Esophagus squamous epithelium (tissue), 5 donors: ENCODE measurements at places on chromosomes 7 and 10.
A peak's percentile ranks its signal among the peaks of the same experiment; 100 is the strongest.

DNA sequence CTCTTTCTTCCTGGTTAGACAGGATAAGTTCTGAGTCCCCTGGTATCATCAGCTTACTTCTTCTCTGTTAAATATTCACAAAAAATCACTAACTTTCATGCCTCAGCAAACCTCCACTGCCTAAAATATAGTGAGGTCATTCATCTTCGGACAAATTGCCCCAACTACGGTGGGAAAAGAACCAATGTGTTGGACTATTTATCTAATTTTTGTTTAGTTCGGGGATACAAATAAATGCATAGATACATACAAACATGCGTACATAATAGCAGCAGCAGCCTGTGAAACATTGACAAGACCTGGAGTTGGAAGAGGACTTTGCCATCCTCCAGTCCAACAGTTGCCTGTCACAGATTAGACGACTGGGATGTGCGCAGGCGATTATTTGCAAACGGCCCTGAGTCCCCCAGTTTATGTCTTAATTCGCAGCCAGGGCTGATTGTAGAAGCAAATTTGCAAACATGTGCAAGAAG lies 51.5 kb downstream of the EGFR start:
- DNase-seq = no peak

DNA sequence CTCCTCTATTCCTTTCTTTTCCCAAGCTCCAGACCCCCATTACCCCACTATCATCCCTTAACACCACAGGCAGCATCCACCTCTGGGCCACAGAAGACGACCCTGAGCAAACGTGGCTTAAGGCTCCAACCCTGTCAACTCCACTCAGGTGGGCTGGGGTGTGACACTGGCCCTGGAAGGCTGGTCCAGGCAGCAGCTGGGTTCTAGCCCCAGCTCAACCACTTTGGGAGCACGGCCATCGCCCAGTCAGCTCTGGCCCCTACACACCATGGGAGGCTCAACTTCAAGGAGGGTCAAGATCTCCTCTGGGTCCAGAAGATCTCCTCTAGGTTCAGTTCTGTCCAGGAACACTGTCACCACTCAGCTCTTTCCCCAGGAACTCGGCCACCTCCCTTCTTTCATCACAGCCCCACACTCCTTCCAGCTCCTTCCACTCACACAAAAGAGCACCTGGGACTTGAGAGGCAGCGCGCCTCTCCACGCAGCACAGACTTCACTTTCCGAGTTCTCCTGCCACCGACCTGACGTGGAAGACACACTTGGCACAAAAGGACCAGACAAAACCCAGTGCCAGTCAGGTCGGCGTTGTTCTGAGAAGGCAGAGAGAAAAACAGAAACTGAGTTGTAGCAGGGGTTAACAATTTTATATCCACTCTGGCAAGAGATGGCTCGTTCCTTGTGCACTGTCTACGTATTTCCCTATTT lies 84.1 kb downstream of the CTBP2 start:
- no peak for DNase-seq

- DNase-seq = peak; percentile 16
Observed at GRCh38 chr7:151110941-151111645, 24.8 kb downstream of the AGAP3 start.

GRCh38 chr7:20270867-20271266 lies 53.7 kb upstream of the MACC1 start:
- no peak for DNase-seq

GRCh38 chr7:1811850-1812508 lies 141.9 kb downstream of the ELFN1 start:
- DNase-seq = no peak

- no peak for DNase-seq
Observed at GRCh38 chr7:391961-392524, 102.1 kb downstream of the FOXL3 start.

DNA sequence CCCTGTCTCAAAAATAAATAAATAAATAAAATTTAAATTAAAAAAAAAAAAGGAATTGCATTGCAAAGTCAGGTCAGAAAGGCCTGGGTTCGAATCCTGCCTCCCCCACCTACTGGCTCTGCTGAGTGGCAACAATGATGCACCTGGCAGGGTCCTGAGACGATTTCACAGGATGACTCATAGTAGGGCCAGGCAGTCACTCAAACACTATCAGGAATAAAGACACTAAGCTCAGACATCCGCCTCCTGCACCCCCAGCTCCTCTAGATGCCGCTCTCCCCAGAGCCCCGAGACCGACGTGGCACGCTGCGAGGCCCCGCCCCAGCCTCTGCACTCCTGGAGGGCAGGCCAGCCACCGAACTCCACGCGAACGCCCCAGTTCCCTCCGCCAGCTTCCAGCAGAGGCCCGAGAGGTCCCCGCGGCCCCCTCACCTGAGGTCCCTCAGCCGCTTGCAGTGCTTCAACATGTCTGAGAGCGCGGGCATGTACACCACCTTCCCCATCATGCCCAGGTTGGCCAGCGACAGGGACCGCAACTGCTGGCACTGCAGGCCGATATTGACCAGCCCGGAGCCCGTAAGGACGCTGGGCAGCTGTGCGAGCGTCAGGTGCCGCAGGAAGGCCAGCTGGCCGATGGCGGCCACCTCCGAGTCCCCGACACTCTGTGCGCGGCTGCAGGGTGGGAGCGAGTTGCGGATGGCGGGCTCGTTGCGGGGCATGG lies 76.6 kb upstream of the TNRC18 start:
- no peak for DNase-seq

- DNase-seq = no peak
Observed at GRCh38 chr7:65927489-65928448, 54.2 kb downstream of the GUSB start.

- no peak for DNase-seq
Observed at GRCh38 chr10:29450405-29450804, 161.5 kb downstream of the LYZL1 start.

- DNase-seq = no peak
Observed at GRCh38 chr10:17907641-17908040, 44.1 kb upstream of the SLC39A12 start.

DNA sequence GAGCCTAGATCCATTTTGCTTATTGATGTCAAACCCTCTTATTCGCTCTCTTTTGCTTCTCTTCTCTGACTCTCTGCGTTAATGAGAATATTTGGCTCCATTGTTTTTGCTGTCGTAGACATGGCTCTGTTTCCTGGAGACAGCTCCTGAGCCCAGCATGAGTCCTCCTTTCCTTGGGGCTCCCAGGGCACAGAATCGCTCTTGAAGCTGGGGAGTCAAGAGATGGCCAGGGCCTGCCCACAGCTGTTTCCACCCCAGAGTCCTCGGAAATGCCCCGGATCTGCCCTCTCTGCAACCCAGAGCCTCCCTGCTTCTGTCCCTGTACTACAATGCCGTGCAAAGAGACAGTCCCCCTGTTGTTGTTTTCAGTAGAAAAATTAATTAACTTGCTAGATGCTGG lies 566.7 kb upstream of the FOXK1 start:
- DNase-seq = no peak

GRCh38 chr10:5971315-5971832 lies 6.0 kb downstream of the IL15RA start:
- no peak for DNase-seq

- no peak for DNase-seq
Observed at GRCh38 chr7:27106181-27106900, 3.9 kb upstream of the HOXA2 start.

DNA sequence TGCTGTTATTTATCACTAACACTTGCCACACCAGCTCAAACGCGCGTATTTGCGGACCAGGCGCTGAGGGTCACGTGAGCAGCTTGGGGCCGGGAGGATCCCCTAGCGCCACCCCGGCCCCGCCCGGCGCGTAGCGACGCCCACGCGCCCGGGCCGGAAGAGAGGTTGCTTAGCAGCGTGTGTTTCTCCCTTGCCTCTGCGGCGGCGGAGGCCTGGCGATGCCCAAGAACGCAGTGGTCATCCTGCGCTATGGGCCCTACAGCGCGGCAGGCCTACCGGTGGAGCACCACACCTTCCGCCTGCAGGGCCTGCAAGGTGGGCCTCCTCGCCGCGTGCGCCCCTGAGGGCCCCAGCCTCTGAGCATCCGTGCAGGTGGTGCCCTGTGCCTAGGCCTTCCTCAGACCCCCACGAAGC lies at the start of gene C10orf53:
C10orf53 (plus strand) TSS at position 172 of the 414 bp plus-strand sequence; CDS start at position 219, 47 bp downstream.
- no peak for DNase-seq

DNA sequence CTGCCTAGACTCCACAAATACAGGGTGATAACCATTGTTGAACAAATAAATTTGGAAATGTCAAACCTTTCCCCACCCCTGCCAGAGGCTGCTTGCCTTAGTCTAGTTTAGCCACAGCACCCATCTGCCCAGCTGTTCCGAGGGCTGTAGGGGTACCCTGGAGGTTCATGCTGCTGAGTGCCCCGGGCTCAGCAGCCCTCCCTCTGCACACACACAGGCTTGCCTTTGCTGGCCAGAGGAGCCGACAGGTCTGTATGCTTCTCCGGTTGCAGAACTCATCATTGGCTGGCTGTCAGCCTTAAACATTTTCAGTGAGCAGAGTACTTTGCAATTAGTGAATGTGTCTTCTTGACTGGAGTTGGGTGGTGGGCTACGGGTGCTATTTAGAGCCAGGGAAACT lies 122.9 kb downstream of the NRF1 start:
- DNase-seq = no peak

GRCh38 chr7:26813432-26813831 lies 51.0 kb downstream of the SKAP2 start:
- DNase-seq = no peak

DNA sequence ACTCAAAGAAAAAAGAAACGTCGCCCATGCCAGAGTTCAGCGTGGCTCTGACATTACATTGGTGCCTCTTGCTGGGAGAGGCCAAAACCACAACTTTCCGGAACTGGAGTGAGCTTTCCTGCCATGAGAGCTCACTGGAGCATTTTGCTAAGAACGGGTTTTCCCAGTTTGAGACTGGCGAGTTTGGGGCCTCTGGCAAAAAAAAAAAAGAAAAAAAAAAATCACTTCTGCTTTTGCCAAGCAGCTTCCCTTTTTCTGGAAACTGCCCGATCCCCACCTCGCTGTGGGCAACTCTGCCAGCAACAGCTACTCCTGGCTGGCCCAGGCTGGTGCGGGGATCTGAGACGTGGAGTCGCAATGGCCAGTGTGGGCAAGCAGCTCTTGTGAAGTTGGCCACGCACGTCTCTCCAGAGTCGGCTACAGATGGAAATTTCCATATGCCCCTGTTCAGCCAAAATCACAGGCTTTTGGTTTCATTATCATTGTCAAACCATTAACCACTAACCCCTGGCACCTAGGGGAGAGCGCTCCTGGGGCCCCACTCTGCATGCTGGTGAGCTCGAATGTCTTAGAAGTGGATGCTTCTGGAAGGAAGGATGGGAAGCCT lies 25.7 kb downstream of the PRKAG2 start:
- no peak for DNase-seq

GRCh38 chr10:44356139-44357022 lies 28.5 kb downstream of the CXCL12 start:
- DNase-seq = no peak

- DNase-seq = no peak
Observed at GRCh38 chr7:117901089-117901797, 28.0 kb upstream of the CTTNBP2 start.

- no peak for DNase-seq
Observed at GRCh38 chr7:4800926-4801838, 25.8 kb downstream of the AP5Z1 start.

DNA sequence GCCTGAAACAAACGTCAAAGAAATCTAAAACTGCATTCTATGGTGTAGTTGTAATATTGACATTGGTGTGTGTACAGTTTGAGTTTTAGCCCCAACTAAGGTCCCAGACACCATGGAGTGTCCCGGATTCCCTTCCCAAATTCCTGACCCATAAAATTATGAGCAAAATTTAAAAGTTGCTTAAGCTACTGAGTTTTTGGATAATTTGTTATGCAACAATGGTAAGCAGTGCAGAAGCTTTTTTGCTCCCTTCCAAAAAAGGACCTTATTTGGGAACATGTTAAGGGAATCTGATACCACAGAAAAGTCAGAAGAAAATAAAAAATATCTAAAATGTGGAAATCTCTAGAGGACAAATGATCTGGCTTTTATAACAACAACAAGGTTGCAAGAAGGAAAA lies 63.3 kb upstream of the KMT2E start:
- DNase-seq = no peak

- DNase-seq = no peak
Observed at GRCh38 chr10:7789390-7789789, 1.4 kb downstream of the ATP5F1C start.

- no peak for DNase-seq
Observed at GRCh38 chr7:73659983-73660382, 7.6 kb upstream of the VPS37D start.

DNA sequence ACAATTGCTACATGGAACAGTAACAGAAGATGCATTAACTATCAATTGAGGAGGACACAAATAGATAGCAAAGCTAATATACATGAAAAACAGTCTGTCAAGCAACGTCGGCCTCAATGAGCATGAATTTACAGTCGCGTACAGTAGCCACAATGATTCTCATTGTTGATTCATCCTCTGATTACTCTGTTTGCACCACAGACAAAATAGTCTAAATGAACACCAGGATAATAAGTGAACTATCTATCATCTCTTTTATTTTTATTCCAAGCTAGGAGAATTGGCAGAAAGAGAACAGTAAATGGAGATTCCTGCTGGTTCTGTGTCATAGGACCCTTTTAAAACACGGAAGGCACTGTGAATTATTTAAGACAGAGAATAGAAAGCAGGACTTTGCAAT lies 108.5 kb downstream of the EVX1 start:
- no peak for DNase-seq

GRCh38 chr7:100739934-100740333 lies 6.5 kb downstream of the ZAN start:
- DNase-seq = no peak

DNA sequence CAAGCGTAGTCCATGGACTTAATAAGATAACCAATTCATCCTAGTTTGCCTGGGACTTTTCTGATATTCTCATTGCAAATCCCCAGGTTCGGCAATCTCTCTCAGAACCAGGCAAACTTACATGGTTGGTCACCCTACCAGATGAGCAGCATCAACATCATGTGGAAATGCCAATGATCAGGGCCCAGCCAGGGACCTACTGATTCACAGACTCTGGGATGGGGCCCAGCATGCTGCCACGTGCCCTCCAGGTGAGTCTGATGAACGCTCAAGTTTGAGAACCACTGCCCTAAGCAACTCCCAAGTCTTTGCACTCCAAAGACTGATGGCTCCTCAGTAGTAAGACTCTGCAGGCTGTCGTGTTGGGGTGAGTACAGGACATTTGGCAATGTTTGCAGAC lies 2.7 kb downstream of the LAMB4 start:
- DNase-seq = no peak
